KG1 (cell line): ENCODE measurements at places on chromosomes 7 and 10.

DNA sequence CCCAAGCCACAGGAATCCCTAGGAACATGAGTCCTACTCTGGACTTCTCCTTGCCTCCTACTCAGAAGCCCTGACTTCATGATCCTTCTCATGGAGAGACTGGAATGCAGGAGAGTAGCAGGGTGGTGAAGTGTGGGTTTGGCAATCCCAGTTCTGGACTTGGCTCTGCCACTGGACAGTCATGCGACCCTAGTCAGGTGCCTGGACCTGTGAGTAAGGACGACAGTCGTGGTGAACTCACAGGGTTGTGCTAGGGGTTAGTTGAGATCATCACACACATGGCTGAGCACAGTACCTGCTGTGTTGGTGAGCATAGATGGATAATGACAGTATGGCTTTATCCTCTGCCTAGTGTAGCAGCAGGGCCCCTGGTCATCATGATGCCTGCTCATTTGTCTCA lies 117.9 kb downstream of the LRRC18 start:
- no peak for DNase-seq

DNA sequence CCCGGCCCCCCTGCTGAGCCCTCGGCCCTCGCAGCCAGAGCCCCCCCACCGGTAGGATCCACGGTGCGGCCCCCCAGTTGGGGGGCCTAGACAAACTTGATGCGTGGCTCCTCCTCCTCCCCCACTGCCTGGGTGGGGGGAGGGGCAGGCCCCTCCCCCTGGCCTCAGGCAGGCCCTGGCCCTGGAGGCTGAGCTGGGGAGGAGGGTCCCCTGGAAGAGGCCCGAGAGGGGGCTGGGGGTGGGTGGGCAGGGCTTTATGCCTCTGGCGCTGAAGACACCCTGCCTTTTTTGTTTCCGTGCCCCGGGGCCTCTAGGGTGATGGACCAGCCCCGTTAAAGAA lies 3.7 kb downstream of the VPS37D start:
- no peak for DNase-seq

DNA sequence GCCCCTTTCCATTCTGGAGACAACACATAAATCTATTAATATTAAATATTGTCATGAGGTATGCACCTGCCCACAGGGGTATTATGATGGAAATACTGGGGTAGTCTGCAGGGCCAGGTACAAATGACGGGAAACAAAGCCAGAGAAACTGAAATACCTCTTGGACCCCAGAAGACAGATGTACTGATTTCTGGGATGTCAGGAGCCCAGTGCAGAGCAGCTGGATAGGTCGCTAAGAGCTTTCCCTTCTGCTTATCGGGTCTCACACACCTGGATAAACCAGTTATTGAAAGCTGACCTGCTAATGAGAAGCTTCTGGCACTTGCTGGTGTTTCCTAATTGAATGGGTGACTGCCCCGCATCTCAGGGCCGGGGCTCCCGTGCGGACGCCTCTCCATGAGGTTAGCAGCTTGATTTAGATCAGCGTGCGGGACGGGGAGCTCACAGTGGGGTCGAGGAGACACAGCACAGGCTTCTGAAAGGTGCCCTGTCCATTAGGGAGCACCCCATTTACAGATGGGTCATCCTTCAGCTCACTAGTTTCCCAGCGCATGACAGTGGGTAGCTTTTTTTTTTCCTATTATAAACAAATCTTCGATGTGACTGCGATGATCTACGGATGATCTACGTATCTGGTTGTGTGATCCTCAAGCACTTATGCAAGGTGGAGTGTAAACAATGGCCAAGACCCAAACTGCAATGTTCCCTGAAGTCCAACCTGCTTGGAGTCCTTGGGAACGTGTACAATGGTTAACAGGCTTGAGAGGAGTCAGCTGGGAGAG lies 1.5 kb upstream of the INSIG1 start:
- no peak for DNase-seq

GRCh38 chr7:84258628-84259027 lies 64.0 kb upstream of the SEMA3A start:
- DNase-seq: no peak

- no peak for DNase-seq
Measured at GRCh38 chr7:117143580-117143979, 179.3 kb downstream of the WNT2 start.

- DNase-seq: no peak
Measured at GRCh38 chr7:144408121-144408520, 4.6 kb upstream of the NOBOX start.

DNA sequence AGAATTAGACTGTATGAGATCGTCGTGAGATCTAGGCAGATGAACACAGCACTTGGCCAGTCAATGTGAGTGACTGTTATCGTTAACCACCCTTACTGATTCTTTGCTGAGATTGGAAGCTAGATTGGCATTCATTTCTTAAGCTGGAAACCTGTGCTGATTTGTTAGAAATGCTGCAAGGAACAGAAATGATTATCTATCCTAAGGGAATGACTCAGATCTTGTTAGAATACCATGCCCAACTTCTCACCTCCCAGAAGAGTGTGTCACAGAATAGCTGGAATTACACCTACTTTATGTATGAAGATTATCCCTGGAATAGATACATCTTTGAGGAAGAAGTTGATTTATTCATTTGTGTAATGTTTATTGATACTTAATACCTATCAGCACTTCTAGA lies 275.2 kb downstream of the AUTS2 start:
- no peak for DNase-seq

- no peak for DNase-seq
Measured at GRCh38 chr7:24555184-24555583, 18.1 kb upstream of the PALS2 start.

- no peak for DNase-seq
Measured at GRCh38 chr7:134246347-134246746, 70.4 kb downstream of the SLC35B4 start.

- no peak for DNase-seq
Measured at GRCh38 chr7:117068511-117069145, 115.3 kb downstream of the ST7 start.

DNA sequence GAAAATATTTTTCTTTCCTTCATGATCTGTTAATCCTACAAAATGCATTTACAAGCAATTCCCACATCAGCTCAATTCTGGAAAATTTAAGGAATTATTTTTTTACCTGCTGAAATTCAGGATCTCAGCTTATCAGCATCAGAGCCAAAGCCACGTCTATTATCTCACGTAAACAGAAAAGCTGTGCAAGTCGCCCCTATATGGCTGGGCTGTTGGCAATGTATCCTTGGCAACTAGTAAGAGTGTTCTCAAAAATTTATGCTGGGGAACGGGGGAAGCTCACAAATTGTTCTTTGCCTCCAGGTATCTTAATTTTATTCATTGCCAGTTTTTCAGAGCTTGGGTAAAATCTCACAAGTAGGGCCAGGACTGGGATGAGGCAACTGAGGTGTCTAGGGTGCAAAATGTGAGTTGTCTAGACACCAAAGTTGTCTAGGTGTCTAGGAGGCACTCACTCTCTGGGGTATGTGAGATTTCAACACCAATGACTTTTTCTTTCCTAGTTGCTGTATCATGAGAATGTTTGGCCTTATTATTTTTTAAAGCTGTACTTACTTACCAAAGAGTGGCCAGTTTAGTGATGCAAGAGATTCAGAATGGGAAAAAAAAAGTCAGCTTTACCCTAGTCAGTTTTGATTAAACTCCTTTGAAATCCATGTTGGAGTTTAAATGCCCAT lies 5.1 kb downstream of the GSTO2 start:
- DNase-seq: no peak

DNA sequence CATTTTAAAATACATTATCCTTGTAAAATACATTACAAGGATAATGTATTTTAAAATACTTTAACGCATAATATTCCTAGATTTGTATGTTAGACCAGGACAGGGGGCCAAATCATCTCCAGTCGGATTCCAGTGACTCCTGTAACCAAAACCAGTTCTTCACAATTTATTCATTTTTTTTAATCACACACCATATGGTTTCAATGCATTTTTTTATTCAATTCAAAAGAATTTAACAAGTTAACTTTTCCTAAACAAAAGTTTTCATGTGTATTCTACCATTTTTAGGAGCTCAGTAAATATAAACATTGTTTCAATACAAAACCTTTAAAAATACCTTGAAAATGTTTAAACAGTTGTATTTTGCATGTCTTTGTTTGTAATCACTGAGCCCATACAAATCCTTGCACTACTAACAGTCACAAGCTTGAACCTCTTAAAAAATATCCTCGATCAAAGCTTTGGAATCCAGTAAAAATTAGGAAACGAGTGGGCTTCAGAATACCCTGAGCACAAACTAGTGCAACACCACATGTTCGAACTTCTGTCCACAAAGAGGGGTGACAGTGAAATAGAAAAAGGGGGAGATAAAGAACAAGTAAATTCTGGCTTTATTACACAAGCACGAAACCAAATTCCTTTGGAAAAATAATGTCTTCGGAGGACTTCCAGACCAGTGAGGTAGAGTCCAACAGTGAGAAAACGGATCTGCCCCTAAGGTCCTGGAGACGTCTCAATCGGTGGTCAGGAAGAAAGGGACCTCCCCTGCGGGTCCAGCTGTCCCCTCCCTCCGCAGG lies 1.6 kb downstream of the CCDC71L start:
- DNase-seq: no peak

DNA sequence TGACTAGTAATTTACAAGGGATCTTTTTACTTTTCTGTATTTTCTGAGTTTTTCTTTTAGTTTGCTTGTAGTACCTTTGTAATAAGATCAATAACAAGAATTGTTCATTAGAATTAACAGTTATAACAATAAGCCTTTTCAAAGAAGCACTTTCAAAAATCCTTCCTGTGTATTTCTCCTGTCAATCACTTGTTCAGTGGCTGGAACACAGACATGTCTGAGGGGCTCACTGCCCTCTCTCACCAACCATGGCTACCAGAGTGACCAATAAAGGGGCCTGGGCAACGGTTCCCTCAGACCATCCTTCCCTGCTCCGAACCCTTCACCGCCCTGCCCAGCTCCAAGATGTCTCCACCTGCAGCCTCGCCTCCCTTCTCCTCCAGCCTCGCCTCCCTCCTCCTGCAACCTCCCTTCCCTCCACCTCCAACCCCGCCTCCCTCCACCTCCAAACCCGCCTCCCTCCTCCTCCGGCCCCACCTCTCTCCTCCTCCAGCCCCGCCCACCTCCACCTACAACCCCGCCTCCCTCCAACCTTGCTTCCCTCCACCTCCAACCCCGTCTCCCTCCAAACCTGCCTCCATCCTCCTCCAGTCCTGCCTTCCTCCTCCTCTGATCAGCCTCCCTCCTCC lies 353.4 kb downstream of the TNS3 start:
- DNase-seq: no peak

GRCh38 chr10:99484626-99485581 lies 47.8 kb upstream of the NKX2-3 start:
- no peak for DNase-seq

DNA sequence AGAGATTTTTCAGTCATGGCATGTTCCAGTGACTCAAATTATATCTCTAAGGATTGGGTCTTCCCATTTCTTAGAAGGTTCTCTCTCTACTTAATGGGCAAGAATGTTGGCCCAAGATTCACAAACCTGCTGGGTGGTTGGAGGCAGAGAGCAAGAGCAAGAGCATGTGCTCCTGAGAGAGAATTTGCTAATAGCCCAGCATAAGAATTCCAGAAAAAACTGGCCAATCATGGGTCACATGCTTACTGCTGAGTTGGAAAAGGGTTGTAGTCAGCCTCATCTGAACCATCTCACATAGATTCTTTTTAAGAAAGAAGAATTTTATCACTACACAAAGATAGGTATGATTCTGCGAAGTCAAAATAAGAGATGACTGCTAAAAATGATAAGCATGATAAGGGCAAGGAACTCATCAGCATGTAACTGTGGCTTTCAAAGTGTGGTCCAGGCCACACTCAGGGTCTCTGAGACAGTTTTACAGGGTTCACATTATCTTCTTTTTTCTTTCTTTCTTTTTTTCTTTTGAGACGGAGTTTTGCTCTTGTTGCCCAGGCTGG lies 8.2 kb upstream of the VCL start:
- no peak for DNase-seq

- no peak for DNase-seq
Measured at GRCh38 chr10:126744571-126744970, 74.1 kb upstream of the C10orf90 start.

- DNase-seq: no peak
Measured at GRCh38 chr7:107692501-107692900, 31.9 kb downstream of the SLC26A4 start.
